ENCODE measurements at places on chromosomes 16 and 17.
A peak's percentile ranks its signal among the peaks of the same experiment; 100 is the strongest.

- DNase-seq: peak; percentile 75
Observed at GRCh38 chr17:76063875-76064546, 8.3 kb downstream of the SRP68 start.

- peak; percentile 57 for DNase-seq
Observed at GRCh38 chr17:50487213-50488096, 8.8 kb downstream of the RSAD1 start.

GRCh38 chr16:14303182-14303618, 232.1 kb downstream of the MRTFB start:
- DNase-seq: no peak

- DNase-seq: peak; percentile 41
Observed at GRCh38 chr17:62995377-62995885, 29.4 kb downstream of the TANC2 start.

GRCh38 chr17:73224663-73225305, 31.9 kb downstream of the COG1 start:
- no peak for DNase-seq

- DNase-seq: no peak
Observed at GRCh38 chr16:61900482-61900881, 135.8 kb downstream of the CDH8 start.

GRCh38 chr16:8763899-8764298, 33.5 kb downstream of the TMEM186 start:
- no peak for DNase-seq

DNA sequence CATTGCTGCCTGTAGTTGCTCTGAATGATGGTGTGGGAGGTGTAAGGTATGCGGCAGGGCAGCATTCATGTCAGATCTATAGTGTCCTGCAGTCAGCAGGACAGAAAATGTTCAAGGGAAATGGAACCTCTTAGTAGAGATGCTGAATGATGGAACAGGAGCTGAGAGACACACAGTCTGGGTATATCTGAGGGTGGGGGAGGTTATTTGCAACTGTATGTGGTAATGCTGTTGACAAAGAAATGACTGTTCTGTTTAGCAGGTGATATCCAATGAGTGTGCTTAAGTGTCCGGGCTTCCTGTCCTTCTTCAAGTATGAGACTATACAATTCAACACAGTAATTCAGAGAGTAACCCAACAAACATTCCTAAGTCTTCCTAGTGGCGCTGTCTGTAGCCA, 46.6 kb downstream of the STH start:
- DNase-seq: no peak

- no peak for DNase-seq
Observed at GRCh38 chr17:41540921-41541625, 13.0 kb upstream of the KRT19 start.

GRCh38 chr16:5220705-5221104, 123.1 kb upstream of the EEF2KMT start:
- DNase-seq: no peak

DNA sequence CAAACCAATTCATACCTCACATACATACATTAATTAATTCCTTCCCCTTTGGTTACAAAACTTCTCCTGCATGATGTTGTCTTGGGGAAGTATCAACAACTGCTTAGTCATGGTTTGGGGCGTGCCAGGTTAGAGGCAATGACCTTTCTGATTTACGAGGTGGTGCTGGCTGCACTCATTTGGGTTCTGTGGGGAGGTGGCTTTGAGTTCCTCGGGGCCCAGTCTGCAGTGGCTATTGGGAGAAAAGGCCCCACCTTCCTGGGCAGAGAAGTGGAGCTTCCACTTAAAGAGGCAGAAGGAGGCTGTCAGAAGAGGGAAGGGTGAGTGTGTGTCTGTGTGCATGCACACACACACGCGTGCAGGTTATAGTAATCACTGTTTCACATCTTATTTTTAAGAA, 10.2 kb upstream of the ETV4 start:
- DNase-seq: peak; percentile 24

GRCh38 chr16:26365161-26365940, 673.6 kb downstream of the HS3ST4 start:
- no peak for DNase-seq

- DNase-seq: peak; percentile 59
Observed at GRCh38 chr17:16915752-16916556, 56.0 kb downstream of the TNFRSF13B start.

- DNase-seq: no peak
Observed at GRCh38 chr16:68972720-68973119, 129.4 kb downstream of the TANGO6 start.

DNA sequence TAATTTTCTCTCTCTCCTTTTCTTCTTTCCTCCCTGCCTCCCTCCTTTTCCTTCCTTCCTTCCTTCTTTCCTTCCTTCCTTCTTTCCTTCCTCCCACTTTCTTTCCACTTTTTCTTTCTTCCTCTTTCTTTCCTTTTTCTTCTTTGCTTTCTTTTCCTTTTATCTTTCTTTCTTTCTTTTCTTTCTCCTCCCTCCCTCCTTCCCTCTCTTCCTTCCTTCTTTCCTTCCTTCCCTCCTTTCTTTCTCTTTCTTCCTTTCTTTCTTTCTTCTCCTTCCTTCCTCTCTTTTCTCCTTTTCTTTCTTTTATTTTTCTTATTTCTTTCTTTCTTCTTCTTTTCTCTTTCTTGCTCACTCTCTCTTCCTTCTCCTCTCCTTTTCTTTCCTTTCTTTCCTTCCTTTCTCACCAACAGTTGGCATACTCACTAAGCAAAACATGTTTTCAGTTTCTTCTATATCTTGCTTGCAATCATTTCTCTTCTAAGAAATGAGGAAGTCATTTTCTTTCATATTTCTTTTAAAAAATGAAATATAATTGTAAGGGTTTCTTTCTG, 97.1 kb upstream of the MAF start:
- no peak for DNase-seq

DNA sequence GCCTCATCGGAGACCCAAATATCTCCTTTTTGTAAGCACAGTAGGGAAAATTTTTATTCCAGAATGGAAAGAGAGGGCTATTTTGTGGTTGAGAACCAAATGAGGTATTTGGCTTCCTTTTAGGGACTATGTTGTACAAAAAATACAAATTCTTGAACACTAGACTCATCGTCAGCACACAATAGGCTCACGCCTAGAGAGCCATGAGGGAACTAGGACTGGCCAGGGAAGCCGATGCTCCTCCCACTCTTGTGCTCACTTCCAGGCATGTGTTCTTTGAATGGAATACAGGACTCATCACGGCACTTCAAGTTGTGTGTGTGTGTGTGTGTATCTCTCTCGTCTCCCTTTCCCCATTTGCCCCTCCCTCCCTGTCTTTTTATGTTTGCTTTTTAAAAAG, 17.8 kb upstream of the BLMH start:
- DNase-seq: no peak

GRCh38 chr17:81419319-81419885, 24.1 kb downstream of the BAHCC1 start:
- no peak for DNase-seq

DNA sequence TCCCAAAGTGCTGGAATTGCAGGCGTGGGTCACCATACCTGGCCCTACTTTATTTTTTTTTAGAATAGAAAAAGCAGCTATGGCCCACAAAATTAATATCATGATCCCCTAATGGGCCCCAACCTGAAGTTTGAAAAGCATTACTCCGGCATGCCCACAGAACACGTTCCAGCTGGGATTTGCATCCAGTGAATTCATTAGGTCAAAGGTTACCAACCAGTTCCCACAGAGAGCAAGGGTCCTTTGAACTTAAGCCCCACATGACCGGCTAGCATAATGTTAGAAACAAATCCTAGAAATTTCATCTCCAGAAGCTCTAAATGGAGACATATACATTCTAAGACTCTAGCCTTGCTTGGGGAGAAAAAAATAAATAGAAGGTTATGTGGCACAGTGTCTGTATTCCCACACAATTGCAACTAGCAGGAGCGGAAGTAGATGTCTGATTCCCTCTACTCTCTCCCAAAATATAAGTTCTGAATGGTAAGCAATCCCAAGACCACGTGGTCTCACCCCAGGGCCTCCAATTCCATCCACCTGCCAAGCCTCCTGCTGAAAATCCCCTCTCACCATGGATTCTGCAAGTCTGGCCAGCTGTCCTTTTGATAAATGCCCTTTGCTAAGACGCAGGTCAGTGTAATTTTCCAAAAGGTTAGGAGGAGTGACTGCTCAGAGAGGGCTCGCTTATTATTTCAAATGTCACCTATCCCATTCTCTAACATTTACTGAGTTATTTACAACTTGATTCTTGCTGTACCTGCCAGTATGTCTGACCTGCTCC, 395.8 kb downstream of the NPIPA8 start:
- no peak for DNase-seq

DNA sequence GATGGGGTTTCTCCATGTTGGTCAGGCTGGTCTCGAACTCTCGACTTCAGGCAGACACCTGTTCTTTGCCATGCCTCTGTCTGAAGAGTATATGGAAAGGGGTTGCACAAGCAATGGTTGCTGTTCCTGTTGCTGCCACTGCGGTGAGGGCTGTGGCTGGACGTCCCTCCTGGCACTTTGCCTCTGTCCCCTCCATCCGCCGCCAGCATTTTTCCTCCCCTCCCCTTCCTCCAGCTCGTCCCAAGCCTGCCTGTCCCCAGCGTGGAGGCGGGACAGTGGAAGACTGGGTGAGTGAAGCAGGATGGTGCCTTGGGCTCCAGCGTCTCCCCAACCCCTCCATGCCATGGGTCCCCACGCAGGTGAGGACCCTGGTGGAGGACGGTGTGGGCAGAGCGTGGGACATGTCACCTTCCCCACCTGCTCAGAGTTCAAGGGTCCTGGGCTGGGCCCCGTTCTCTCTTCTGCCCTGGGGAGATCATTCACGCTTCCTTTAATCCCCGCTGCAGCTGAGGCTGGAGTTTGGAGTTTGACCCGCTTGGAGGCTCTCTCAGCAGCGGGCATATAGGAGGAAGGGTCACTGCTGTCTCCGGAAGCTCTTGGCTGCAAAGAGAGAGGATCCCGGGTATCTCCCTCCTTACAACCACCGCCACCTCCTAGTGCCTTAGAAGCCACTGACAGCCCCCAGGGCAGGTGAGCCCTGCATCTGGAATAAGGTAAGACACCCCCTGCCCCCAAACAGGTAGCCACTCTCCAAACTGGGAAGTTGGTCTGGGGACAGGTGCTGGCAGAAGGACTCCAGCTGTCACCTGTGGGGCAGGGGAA, at the start of gene SLC5A11:
TSS of gene SLC5A11 (plus strand) at position 238 of the 822 bp plus-strand sequence. CDS start 12,681 bp downstream, outside the sequence.
- DNase-seq: no peak

DNA sequence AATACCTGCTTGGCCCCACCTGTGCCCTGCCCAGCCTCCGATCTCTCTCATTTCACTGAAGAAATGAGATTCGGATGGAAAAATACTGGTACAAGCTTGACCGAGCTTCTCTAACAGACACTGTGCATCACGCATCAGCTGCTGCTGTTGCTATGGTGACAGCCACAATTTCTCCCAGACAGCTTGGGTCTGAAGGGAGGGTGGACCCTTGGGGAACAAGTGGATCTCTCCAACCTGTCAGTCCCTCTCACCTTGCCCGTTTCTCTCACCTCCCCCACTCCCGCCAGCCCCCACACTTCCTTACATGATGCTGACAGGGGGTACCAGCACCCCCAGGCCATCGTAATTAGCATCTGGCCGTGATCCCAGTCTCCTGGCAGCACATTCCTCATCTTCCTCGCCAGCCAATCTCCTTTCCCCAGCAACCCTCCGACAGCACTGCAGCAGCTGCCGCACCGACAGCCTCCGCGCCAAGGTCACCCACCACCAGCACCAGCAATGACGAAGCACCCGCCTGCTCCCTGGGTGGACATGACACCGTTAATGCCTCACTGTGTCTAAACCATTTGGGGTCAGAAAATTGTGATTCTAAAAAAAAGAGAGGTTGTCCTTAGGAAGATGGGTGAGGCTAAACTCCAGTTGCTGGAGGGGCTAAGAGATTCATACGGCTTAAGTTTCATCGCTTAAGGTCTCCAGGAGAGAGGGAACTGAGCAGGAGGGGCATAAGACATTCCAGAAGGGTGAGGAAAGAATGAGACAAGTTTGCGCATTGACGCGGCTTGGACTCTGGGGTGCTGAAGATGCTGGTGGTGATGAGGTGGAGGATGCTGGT, 58.6 kb upstream of the TNRC6A start:
- no peak for DNase-seq

GRCh38 chr17:77790143-77790829, 168.2 kb upstream of the TNRC6C start:
- no peak for DNase-seq

GRCh38 chr17:64496348-64496785, 487 bp downstream of the POLG2 start:
- no peak for DNase-seq

DNA sequence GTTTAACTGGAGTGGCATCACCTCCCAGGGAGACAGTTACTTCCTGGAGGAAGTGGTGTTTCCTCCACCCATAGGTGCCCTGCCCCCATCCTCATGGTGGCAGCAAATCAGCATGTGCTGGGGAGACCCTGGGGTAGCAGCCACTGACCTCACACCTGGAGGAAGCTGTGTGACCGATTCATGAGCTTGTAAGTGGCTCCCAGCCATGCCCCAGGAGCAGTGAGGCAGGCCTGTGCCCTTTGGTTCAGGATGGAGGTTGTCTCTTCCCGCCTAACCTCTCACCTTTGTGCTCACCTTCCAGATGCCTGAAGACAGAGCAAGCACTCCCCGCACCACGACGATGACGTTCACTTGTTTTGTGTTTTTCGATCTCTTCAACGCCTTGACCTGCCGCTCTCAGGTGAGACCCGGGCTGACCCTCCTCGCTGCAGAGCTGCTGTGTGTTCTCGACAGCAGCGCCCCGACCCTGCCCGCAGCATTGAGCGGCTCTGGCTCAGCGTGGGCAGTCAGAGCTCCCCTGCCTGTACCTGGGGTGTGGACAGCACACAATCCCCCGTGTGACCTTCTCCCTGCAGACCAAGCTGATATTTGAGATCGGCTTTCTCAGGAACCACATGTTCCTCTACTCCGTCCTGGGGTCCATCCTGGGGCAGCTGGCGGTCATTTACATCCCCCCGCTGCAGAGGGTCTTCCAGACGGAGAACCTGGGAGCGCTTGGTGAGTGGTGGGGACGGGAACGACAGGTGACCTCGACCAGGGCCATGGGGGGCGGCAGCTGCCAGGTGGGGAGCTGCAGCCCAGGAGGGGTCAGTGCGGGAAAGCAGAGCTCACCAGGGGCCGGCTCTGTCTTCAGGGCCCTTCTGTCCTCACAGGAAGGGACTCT, 42.8 kb downstream of the MEAK7 start:
- DNase-seq: no peak

- DNase-seq: peak; percentile 60
Observed at GRCh38 chr17:4950075-4950745, 709 bp upstream of the ENO3 start.

- no peak for DNase-seq
Observed at GRCh38 chr16:87724490-87725291, 41.1 kb downstream of the KLHDC4 start.
